ENCODE measurements at places on chromosomes 1 and 21.

DNA sequence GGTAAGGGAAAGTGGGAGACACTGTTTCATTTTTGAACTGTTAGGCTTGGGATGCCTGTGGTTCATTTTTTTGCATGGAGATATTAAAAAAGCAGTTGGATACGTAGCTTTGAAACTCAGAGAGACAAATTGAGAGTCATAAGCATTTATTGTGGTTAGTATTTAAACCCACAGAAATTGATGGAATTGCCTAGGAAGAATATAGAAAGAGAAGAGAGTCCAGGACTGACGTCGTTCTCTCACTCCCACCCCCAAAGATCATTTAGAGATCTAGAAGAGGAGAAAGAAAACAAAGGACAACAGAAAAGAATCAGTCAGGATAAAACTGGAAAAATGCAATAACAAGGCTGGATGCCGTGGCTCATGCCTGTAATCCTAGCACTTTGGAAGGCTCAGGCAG is 73.2 kb upstream of the BMP8A start:
- DNase-seq: no peak

DNA sequence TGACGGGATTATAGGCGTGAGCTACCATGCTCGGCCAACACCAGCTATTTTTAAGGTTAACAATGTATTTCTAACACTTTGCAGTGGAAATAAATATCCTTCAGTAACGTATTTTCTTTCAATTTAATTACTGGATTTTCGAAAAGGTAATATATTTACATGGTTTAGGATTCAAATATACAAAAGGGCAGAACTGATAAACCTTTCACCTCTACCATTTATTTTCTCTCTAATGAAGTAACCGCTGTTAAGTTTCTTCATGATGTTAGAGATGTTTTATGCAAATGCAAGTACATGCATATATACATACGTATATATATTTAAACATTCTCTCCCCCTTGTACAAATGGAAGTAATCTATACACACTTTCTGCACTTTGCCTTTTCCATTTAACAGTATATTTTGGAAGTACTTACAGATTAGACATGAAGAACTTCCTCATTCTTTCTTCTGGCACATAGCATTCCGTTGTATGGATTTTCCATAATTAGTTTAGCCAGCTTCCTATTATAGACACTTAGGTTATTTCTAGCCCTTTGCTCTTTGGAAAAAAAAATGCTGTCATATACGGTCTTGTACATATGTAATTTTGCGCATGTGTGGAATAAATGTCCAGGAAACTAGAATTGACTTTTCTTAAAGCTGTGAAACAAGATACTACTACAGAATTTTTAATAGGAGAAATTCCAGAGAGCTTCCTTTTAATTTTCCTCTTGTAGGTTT is 14.9 kb upstream of the HJV start:
- no peak for DNase-seq

- DNase-seq: no peak
Measured at GRCh38 chr1:147579532-147579931, 38.2 kb downstream of the BCL9 start.

DNA sequence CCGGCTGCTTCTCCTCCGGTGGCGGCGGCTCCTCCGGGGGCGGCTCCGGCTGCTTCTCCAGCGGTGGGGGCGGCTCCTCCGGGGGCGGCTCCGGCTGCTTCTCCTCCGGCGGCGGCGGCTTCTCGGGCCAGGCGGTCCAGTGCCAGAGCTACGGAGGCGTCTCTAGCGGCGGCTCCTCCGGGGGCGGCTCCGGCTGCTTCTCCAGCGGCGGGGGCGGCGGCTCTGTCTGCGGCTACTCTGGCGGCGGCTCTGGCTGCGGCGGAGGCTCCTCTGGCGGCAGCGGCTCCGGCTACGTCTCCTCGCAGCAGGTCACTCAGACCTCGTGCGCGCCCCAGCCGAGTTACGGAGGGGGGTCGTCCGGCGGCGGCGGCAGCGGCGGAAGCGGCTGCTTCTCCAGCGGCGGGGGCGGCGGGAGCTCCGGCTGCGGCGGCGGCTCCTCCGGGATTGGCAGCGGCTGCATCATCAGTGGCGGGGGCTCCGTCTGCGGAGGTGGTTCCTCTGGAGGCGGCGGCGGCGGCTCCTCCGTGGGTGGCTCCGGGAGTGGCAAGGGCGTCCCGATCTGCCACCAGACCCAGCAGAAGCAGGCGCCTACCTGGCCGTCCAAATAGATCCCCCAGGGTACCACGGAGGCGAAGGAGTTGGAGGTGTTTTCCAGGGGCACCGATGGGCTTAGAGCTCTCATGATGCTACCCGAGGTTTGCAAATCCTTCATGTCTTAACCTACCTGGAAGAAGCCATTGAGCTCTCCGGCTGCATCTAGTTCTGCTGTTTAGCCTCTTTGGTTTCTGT is 2.0 kb downstream of the LORICRIN start:
- DNase-seq: peak; percentile 31

GRCh38 chr1:24932284-24932683 is 2.2 kb upstream of the RUNX3 start:
- peak; percentile 69 for DNase-seq

DNA sequence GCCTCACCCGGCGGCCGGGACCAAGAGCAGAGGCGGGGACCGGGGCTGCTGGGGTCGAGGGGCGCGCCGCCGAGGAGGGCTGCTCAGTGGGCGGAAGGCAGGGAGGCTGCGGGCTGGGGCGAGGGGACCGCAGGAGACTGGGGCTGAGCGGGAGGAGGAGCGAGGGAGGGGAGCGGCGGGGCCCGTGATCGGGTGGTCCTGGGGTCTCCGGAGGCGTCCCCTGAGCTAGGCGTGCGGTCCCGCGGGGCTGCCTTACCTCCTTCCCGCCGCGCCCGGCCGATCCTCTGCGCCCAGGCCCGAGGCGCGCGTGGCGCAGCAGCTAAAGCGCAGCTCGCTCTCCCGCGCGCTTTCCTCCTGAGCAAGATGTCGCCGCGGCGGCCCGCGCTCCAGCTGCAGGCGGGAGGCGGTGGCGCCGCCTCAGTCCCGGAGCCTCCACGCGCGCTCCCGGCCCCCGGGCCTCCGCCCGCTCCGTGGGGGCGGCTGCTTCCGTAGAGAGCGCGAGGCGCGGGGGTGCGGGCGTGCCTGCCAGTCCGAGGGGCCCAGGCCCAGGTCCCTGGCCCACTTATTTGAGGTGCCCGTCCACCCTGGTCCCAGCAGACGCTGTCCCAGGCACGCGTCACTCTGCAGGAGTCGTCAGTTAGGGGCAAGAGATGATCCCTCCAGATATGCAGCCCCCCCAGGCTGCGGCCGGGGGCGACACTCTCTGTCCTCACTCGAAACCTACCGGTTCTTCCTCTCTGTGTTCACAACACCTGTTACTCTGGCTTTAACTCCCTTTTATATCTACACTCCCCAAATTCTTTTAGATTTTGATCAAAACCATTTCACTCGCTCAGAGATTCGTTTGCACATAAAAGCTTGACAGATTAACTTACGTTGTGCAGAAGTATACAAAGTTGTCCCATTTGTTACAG is at the start of gene CCSAP:
Gene CCSAP (minus strand): TSS at position 392 of the 914 bp plus-strand sequence. CDS start 582 bp downstream, outside the sequence.
- no peak for DNase-seq

- DNase-seq: no peak
Measured at GRCh38 chr1:23366598-23366997, 3.0 kb downstream of the ZNF436 start.

DNA sequence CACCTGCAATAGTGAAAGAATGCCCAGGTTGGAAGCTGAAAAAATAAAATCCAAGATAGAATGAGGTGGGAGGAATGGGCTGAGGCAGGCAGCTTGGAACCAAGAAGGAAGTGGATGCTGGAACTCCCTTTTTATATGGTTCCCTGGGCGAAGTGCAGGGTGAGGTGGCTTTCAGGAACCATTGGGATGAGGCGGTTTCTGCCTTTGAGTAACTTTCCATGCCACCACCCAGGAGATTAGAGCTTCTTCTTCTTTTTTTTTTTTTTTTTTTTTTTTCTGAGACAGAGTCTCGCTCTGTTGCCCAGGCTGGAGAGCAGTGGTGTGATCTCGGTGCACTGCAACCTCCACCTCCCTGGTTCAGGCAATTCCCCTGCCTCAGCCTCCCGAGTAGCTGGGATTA is 17.8 kb upstream of the MRPS6 start:
- no peak for DNase-seq

GRCh38 chr1:231106347-231106746 is 55.5 kb upstream of the TRIM67 start:
- no peak for DNase-seq

DNA sequence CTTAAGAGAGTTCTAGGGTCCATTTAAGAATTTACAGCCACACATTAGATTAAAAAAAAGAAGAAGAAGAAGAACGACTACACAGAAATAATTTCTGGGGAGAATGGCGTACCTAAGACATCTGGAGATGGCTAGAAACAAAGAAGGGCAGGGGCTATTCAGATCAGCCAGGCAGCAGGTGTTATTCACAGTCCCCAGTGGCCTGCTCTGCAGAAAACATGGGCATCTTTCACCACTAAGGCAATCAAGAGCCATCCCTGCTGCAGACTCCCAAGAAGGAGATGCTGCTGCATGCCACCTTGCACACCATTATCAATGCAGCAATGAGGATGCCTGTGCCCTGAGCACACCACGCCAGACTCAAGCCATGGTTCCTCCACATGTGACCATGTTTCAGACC is 7.9 kb upstream of the FCRL2 start:
- DNase-seq: no peak

GRCh38 chr1:234400773-234401172 is 27.5 kb downstream of the COA6 start:
- no peak for DNase-seq

DNA sequence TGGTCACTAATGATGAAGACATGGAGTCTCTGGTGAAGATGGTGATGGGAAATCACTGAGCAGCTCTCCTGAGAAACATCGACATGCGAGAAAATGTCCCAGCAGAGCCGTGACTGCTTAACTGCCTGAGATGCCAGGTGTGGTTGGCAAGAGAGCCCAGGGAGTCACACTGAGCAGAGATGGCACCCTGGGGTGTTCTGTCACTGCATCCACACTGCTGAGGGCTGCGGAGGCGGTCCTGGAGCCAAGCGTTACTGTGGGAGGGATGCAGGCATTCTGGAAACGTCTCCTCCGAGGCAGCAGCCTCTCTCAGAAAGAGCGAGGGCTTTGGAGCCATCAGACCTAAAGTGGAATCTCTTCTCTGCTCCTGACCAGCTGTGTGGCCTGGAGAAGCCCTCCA is 57.2 kb downstream of the EPHB2 start:
- no peak for DNase-seq

GRCh38 chr21:34907461-34908418 is 141.4 kb downstream of the RUNX1 start:
- DNase-seq: no peak

GRCh38 chr1:202317941-202318925 is 23.5 kb downstream of the UBE2T start:
- DNase-seq: no peak

- DNase-seq: no peak
Measured at GRCh38 chr21:37001441-37001840, 5.1 kb upstream of the RIPPLY3 start.

DNA sequence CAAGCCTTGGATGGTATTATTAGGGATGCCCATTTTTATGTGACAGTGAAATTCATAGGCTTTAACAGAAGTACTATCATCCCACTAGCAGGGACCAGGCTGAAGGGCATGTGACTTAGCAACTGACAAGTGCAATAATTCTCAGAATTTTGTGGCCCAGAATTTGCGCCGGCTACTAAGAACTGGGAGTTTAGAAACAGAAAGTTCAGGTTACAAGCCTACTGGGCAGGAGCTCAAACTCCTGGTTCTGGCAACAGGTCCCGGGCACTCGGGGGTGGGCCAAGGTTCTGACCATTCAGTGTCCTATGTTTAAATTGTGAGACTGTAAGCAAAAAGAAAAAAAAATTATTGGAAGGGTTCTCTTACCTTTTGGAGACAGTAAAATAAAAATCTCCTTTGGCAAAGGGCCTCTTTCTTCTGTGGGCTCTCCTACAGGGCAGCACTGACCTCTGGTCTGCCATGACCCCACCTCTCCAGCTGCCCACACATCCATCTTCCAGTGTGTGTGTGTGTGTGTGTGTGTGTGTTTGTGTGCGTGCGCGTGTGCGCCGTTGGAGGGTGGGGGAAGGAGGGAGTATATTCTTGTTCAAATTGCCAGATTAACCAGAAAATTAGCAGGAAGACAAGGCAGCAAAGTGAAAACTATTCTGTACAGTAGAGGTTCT is 26.1 kb downstream of the IRF2BP2 start:
- DNase-seq: peak; percentile 47

DNA sequence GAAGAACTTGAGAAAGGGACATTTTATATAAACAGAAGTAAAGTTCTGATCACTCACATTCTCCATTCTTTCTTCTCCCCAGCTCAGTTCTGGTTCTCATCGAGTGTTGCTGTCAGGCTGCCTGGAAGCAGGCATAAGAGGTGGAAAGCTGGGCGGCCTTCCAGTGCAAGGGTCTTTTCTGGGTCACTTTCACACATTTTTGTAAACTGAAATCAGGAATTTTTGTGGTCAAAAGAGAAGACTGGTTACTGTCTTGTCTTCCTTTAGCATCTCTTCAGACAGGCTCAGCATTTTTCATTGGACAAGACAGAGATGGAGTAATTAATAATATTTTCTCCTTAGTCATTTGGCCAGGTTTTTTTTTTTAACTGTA is 93.7 kb downstream of the CTH start:
- DNase-seq: no peak

DNA sequence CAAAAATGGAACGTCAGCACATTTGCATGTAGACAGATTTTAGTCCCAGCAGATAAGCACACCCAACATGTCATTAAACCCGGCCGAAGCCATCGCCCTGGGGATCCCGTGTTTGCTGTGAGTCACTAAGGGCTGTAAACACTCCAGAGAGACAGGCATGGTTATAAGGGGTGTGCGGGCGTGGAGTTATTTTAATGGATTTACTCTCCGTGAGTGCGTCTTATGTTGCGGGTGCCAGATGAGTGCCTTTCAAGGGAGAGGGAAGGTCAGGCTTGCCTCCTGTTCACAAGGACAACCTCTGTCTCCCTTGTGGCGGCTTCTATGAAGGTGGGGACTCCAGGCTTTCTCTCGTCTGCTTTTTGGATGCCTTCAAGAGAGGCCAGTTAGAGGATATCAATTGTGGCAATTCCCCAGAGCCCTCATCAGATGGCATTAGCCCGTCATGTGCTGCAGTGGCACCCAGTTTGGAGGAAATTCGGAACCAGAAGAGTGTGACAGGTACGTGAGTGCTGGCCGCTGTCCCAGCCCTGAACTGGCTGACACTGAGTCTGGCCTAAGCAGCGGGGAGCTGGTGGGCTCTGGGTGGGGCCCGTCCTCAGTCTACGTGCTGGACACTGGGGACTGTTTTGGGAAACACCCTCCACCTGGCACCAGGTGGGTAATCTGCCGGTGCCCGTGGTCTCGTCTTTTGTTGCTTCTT is 223.8 kb upstream of the TMEM51 start:
- no peak for DNase-seq

GRCh38 chr1:22900451-22900850 is 72.2 kb downstream of the LACTBL1 start:
- DNase-seq: no peak

DNA sequence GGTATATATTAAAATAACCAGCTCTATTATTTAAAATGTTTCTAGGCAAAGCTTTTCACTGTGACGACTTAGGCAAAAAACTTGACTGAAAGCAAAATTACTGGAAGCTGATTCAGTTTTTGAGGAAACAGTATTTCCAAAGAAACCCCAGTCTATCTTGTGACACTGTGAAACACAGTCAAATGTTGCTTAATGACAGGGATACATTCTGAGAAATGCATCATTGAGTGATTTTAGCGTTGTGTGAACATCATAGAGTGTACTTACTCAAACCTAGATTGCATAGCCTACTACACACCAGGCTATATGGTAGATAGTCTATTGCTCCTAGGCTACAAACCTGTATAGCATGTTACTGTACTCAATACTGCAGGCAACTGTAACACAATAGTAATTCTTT is 116.9 kb upstream of the KCNK1 start:
- no peak for DNase-seq

GRCh38 chr1:6207075-6207885 is 1.4 kb downstream of the RNF207 start:
- no peak for DNase-seq

- no peak for DNase-seq
Measured at GRCh38 chr1:240635466-240636256, 23.7 kb upstream of the GREM2 start.
